Nucleus accumbens (tissue), 56 donors: ENCODE measurements at places on chromosomes 1 and 21.

- no peak for DNase-seq
Observed at GRCh38 chr1:211343607-211344006, 17.0 kb downstream of the TRAF5 start.

GRCh38 chr1:20725189-20726117 is 7.0 kb downstream of the SH2D5 start:
- DNase-seq, result no peak

GRCh38 chr1:38735651-38736161 is 123.9 kb downstream of the RRAGC start:
- DNase-seq, result no peak

DNA sequence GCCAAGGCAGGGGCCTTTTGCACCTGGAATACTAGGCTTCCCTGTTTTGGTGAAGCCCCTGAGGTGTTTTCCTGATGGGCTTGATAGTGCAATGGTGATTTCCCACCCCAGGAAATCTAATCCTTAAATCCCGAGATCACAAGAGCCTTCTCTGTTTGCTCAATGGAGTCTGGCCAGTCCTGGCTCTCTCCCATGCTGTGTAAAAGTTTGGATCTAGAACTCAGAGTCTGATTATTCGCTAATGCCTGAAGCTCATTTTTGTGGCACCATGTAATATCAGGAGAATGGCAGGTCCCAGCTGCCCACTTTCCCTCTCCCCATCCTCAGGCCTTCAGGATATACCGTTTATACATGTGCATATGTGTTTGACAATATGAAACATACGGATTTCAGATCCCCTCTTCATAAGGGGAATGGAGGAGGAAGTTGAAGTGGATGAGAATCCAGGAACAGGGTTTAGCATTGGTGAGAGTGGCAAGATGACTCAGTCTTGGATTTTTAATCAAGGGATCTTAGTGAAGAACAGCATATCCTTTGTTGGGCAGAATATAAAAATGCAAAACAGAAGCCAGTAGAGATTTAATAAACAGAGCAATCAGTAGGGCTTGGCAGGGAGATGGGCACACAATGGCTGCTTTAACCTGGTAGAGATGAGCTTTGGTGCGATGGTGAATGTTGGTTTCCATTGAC is 62.1 kb downstream of the CLIC6 start:
- DNase-seq, result no peak

DNA sequence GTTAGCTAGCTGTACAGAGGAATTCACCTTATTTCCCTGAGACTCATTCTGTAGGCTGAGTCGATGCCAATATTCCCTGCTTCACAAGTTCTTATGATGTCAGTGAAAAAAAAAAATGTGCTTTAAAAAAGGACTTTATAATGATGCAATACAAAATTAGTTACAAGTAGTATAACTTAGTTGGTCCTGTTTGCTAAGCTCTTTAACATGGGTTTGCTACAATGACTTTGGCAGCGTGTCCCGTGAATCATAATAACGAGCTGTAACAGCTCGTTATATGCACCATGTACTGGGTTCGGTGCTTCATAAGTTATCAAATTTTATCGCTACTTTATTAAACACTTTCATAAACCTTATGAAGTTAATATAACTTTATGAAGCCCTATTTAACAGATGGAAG is 349.7 kb downstream of the LMX1A start:
- DNase-seq, result no peak

GRCh38 chr21:33677450-33677849 is 35.1 kb downstream of the ITSN1 start:
- DNase-seq, result no peak

- no peak for DNase-seq
Observed at GRCh38 chr1:84027368-84027767, 28.4 kb upstream of the TTLL7 start.

- no peak for DNase-seq
Observed at GRCh38 chr1:233255145-233255544, 40.4 kb downstream of the PCNX2 start.

DNA sequence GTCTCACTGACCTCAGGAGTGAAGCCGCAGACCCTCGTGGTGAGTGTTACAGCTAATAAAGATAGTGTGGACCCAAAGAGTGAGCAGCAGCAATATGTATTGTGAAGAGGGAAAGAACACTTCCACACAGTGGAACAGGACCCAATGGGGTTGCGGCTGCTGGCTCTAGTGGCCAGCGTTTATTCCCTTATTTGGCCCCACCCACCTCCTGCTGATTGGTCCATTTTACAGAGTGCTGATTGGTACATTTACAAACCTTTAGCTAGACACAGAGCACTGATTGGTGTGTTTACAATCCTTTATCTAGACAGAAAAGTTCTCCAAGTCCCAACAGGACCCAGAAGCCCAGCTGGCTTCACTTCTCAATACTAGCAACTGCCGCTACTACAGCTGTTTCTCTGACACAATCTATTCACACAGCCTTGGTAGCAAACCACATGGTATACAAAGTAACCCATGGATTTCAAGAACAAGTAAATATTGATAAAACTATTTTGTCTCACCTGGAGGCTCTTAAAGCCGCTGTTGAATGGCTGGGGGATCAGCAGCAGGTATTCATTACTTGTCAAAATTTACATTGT is 25.3 kb upstream of the ITLN1 start:
- no peak for DNase-seq

GRCh38 chr1:239998312-239998649 is 93.4 kb upstream of the FMN2 start:
- no peak for DNase-seq

DNA sequence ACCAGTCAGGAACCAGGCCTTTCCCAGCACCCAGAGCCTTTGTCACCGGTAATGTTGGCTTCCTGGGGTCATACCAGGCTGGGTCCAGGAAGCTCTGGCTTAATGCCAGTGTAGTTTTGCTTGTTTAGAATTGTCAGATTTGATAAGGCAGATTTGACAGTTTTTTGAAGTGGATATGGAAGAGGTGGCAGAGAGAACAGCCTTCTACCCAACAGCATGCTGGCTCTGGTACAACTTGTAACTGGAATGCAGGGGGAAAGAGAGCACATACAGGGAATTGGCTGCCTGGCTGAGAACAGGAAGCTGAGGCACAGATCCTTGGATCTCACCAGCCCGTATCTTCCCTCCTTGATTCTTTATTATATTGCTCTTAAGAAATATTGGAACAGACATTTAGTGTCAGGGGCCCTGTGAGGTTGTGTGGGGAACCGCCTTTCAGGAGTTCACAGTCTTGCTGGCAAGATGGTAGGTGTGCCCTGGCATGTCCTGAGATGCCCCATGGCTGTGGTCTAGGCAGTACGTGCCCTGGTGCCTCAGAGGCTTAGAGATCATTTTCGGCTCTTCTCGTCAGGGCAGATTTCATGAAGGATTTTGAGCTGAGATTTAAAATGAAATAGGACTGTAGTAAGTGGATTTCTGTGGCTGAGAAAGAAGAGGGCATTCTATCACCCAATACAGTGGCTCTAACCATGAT is 227.0 kb downstream of the PBX1 start:
- DNase-seq, result no peak

- DNase-seq, result no peak
Observed at GRCh38 chr21:20647607-20648006, 350.6 kb upstream of the NCAM2 start.

DNA sequence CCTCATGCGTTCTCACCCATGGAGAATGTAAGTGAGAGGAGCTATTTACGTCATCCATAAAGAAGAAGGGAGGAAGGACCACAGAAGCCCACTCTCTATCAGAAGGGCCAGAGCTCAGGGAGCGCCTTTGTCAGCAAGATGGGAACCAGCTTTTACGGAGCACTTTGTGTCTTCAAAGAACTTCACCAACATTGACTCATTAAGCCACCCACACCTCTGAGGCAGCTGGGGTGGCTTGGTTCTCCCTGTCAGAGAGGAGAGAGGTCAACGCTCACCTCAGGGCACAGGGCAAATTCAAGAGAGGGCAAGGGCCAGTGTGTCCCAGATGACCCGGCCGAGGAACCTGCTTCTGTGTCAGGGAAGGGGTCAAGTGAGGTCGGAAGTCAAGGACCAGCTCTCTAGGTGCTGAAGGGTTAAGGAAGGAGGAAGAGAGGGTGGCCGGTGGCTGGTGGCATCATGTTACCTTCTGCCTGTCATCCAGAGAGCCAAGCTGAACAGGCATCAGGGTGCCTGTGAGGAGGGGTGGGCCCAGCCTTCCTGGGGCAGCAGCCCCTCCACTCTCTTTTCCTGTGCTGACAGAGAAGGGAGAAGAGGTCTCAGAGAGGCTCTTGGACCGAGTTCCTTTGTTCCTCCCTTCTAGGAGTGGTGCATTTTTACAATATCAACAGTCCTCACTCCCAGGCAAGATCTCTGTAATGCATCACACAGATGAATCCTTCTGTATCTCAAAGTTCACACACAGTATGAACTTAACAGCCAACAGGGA is 109.0 kb downstream of the ETS2 start:
- no peak for DNase-seq

- no peak for DNase-seq
Observed at GRCh38 chr1:15616373-15617172, 685 bp upstream of the DDI2 start.

DNA sequence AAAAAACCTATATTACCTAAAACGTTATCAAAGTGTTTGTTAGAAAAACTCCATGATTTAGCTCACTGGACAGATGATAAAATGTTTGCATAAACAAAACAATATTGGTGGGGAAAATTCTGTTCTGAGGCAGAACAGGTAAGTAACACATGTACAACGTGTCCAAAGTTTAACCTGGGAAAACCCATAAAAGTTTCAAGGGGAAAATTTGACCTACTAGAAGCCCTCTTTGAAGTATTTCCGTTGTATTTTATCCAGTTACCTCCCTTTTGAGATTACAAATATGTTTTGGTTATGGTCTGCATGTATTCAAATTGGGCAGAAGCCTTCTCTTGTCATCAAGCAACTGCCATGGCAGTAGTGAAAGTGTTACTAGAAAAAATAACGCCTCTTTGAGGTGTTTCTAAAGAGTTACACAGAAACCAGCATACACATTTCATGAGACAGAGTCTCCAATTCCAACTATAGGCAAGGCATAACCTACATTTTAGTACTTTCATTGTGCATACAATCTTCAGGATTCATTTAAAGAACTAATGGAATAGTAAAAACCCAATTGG is 58.0 kb upstream of the PDC start:
- no peak for DNase-seq

DNA sequence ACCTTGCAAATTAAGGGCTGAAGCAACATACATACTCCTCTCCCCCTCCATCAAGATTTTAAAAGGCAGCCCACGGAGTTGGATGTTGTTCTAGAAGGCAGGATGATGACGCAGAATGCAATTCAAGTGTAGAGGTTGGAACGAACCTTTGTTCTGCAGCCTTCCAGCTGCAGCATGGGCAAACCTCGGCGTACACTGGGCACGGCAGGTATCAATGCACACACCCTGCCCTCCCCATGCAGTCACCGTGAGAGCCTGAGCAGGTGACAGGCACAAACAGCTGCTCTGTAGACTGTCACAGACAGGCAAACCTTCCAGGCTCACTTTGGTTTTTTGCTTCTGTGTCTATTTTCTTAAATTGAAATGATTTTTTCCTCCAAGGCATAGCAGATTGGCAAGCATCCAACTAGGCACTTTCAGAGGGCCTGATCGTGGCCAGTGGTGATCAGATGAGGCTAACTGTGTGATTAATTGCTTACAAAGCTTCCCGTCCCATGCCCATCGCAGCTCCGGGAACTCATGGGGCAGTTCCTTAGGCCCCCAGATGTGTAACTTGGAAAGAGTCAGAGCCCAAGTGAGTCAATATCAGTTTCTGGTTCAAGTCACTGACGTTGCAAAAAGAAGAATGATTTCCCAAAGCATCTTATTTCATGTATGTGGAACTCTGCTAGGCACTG is 82.3 kb downstream of the ITPKB start:
- no peak for DNase-seq

GRCh38 chr1:56069824-56070223 is 509.5 kb downstream of the PLPP3 start:
- no peak for DNase-seq

- no peak for DNase-seq
Observed at GRCh38 chr1:218513328-218513727, 168.2 kb downstream of the TGFB2 start.

GRCh38 chr1:52323731-52324130 is 42.3 kb downstream of the CC2D1B start:
- no peak for DNase-seq

DNA sequence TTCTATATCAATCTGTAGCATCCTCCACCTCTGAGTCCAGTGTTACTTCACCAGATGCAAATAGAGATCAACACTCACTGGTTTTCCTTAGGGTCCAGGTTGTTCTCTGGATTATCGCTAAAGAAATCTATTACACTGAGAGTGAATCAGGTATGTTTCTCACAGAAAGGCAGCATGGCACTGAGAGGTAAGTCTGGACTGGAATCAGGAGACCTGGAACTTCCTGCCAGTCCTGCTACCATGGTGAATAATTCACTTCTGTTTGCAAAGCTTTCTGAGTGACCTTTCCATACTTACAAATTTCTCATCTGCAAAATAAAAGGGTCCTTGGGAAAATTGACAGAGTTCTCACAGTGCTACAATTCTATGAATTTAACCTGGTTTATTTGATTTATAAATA is 1583.3 kb downstream of the MRPL39 start:
- no peak for DNase-seq

GRCh38 chr1:181746224-181746623 is 262.9 kb downstream of the CACNA1E start:
- DNase-seq, result no peak

- DNase-seq, result no peak
Observed at GRCh38 chr1:21072721-21073120, 104.0 kb downstream of the EIF4G3 start.

- no peak for DNase-seq
Observed at GRCh38 chr1:34617321-34618118, 137.3 kb upstream of the GJB5 start.

DNA sequence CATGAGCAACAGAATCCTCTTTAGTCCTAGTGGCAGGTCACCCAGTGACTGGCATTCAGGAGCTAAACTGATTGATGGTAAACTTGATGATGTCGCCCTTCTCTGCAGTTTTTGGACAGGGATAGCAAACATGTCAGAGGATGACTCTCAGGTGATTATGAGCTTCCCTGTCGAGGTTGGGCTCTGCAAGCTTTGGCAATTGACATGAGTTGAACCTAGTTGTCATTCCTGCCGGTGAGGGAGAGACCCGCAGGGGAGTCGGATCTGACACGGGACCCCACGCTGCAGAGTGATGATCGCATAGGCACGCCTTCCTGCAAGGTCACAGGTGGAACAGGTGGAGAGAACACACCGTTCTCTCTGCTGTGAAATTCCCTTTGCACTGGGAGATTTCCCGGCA is 438.0 kb upstream of the VAMP3 start:
- no peak for DNase-seq

GRCh38 chr1:84619383-84620102 is 45.3 kb upstream of the CTBS start:
- DNase-seq, result no peak

GRCh38 chr1:61892977-61893376 is 150.7 kb downstream of the PATJ start:
- no peak for DNase-seq
